ENCODE measurements at places on chromosomes 6 and 20. TPM values are rescaled to one million over a fixed set of nuclear protein-coding genes. Genes with fewer than 3 reads are reported as not detected.

GRCh38 chr20:5044075-5044620 is 42.8 kb upstream of the SLC23A2 start:
- no peak for ATAC-seq

- no peak for ATAC-seq
Measured at GRCh38 chr6:161246725-161247124, 27.1 kb downstream of the AGPAT4 start.

The TSBP1 gene
- total RNA-seq = not detected

GRCh38 chr6:129605967-129606366 is 104.0 kb downstream of the ARHGAP18 start:
- no peak for ATAC-seq

The MYB gene
- 1.3 TPM for total RNA-seq

GRCh38 chr6:106126482-106126881 is 40.3 kb downstream of the PRDM1 start:
- no peak for ATAC-seq

Measured in esophagus mucosa (tissue), 1 donor.